ENCODE measurements at places on chromosomes 6 and 20.

GRCh38 chr6:168097621-168098430 lies 18.8 kb upstream of the FRMD1 start:
- no peak for DNase-seq

GRCh38 chr6:142633317-142633716 lies 311.7 kb downstream of the HIVEP2 start:
- no peak for DNase-seq

DNA sequence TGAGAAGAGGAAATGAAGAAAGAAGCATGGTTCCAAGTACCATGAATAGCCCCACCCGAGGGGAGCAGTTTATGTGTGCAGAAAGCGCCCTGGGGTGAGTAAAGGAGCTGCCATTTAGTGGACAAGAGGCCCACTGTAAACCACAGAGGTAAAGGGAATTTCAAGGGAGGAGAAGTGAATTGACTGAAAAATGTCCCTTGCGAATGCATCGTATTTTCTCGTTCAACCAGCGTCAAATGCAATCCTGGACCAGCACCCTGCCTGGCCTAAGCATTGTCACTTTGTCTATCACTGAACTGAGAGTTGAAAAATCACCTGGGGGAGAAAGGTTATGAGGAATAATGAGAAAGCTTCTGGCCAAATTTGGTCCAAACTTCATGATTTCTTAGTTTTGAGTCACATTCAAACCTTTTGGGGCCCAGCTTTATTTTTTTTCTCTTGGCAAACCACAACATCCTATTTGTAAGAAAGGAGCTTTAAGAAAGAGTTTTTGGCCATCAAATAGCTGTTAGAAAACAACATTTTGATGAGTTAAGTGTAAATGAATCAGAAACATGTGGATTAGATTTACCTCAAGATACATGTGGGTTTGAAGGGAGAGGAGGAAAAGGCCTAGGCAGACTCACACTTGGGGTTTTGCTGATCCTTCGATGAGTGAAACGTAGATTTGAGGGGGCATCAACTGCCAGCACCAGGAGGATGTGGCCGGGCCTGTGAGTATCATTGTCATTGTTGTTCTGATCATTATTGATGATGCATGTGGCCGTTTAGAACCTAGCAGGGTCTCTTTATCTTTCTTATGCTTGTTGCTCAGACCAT lies 214.0 kb downstream of the CLIC5 start:
- DNase-seq = no peak

GRCh38 chr6:116500969-116501433 lies 10.4 kb upstream of the CALHM5 start:
- no peak for DNase-seq

GRCh38 chr20:17835934-17836300 lies 132.7 kb downstream of the SNX5 start:
- DNase-seq = no peak

DNA sequence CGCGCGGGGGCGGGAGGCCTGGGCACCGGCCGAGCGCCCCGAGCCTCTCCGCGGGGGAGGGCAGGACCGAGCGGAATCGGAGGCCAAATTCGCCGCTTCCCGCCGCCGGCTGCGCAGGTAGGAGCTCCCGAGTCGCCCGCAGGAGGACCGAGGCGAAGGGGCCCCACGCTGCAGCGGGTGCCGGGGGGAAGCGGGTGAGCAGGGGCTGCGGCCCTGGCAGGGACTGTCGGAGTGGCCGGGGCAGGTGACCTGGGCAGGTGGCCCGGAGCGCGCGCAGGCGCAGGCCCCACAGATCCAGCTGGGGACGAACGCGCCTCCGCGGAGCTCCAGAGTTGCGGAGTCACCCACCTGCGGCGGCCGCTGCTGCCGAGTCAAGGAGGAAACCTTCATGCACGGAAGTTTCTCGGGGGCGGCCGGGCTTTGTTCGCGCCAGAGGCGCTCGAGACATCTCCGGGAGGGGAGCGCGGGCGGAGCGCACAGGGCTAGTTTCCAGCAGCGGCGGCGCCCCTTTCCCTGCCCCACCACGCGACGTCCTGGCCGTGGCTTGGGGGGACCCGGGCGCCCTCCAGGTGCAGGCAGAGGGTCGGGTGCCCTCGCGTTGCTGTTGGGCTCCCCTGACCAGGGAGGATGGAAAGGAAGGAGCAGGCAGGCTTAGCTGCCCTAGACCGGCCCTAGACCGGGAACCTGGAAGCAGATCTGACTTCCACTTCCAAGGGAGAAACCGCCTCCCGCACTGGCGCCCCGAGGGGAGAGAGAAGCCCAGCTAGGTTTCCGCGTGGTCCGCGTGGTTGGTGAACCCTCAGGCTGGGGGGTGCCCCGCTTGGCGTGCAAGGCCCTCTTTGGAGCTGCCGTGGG lies 590 bp downstream of the SLCO4A1 start:
- DNase-seq = peak; percentile 70

DNA sequence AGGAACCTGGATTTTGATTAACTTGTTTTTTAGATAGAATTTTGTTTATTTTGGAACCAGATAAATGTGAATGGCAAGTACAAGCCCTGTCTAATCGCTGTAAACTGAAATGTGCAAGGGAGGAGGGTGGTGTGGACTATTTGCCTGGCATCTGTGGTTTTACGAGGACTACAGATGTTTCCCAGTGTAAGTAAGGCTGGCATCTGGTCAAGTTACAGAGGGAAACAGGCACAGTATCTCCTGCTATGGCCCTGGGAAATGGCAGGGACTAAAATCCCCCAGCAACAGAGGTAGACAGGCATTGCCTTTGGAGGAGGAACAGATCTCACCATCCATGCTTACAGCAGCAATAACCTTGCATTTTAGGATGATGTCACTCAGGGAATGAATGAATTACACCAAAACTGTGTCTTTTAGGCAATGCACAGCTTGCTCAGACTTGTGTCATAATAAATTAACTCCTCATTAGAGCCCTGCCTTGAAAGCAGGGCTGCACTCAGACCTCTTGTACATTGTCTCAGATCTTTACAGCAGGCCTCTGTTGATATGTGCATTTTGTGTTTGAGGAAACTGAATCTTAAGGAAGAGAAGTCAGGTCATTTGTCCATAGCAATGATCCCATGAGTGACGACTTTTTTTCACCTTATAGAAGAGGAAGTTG lies 96.2 kb downstream of the TCP11 start:
- no peak for DNase-seq
